ENCODE measurements at places on chromosomes 1 and 21.

DNA sequence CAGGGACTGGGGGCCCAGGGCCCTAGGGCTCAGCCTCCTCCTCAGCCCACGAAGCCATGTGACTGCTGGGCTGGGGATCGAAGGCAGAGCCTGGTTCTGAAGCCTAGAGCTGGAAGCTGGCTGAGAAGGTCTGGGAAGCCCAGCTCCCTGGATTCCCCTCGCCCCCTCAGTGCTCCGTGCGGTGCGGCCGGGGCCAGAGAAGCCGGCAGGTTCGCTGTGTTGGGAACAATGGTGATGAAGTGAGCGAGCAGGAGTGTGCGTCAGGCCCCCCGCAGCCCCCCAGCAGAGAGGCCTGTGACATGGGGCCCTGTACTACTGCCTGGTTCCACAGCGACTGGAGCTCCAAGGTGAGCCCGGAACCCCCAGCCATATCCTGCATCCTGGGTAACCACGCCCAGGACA, 9.1 kb downstream of the ADAMTSL4 start:
- H3K4me1 ChIP-seq = peaks cover 37% of the 10 kb centered on the region
- H3K27ac ChIP-seq = no peak overlapping the region
- no peaks in the 10 kb centered on the region for H3K36me3 ChIP-seq

GRCh38 chr1:165631342-165632151, 513 bp downstream of the MGST3 start:
- no peaks in the 10 kb centered on the region for H3K27me3 ChIP-seq
- peaks cover 29% of the 10 kb centered on the region for H3K4me1 ChIP-seq
- peak; percentile 31 for ATAC-seq
- no peaks in the 10 kb centered on the region for H3K36me3 ChIP-seq
- no peak overlapping the region for H3K4me3 ChIP-seq

DNA sequence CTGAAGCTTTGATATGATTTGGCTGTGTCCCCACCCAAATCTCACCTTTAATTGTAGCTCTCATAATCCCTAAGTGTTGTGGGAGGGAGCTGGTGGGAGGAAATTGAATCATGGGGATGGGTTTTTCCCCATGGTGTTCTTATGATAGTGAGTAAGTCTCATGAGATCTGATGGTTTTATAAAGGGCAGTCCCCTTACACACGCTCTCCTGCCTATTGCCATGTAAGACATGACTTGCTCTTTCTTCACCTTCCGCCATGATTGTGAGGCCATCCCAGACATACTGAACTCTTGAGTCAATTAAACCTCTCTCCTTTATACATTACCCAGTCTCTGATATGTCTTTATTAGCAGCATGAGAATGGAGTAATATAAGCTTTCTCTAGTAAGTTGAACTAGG, 261.9 kb downstream of the HLX start:
- H3K4me3 ChIP-seq = no peak overlapping the region
- H3K36me3 ChIP-seq = peaks cover 11% of the 10 kb centered on the region

DNA sequence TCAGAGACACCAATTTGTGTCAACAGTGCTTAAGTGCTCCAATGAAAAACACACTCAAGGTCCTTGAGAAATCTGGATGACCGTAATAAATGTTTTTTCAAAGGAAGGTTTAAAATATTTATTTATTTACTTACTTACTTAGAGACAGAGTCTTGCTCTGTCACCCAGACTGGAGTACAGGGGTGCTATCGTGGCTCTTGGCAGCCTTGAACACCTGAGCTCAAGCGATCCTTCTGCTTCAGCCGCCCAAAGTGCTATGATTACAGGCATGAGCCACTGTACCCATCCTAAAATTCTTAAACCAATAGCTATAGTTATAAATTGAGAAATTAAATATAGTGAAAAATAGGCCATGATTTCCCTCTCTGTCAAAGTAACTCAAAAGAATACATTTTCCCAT, 17.3 kb upstream of the ERICH3 start:
- H3K27me3 ChIP-seq = no peaks in the 10 kb centered on the region
- H3K4me3 ChIP-seq = no peak overlapping the region
- H3K4me1 ChIP-seq = peaks cover 6% of the 10 kb centered on the region
- H3K36me3 ChIP-seq = no peaks in the 10 kb centered on the region

DNA sequence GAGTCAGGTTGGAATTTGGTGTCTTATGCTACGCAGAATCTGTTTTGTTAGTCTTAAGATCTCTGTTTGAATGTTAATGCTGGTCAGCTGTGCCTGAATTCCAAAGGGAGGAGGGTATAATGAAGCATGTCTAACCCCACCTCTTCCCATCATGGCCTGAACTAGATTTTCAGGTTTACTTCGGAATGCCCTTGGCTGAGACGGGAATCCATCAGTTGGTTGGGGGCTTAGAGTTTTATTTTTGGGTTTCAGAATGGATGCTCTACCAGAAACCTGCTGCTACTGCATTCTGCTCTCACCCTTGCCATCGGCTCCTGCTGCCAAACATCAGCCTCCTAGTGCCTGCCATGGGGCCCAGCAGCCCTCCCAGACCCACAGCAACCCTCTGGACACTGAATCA, 24.1 kb upstream of the ETV3 start:
- no peaks in the 10 kb centered on the region for H3K36me3 ChIP-seq
- H3K27me3 ChIP-seq = peaks cover 68% of the 10 kb centered on the region
- ATAC-seq = no peak

- H3K4me1 ChIP-seq = no peaks in the 10 kb centered on the region
- no peak overlapping the region for H3K27ac ChIP-seq
- no peaks in the 10 kb centered on the region for H3K27me3 ChIP-seq
- peaks cover 5% of the 10 kb centered on the region for H3K36me3 ChIP-seq
- ATAC-seq = no peak
These were observed 15.2 kb downstream of the DDX20 start for GRCh38 chr1:111770916-111771315.

DNA sequence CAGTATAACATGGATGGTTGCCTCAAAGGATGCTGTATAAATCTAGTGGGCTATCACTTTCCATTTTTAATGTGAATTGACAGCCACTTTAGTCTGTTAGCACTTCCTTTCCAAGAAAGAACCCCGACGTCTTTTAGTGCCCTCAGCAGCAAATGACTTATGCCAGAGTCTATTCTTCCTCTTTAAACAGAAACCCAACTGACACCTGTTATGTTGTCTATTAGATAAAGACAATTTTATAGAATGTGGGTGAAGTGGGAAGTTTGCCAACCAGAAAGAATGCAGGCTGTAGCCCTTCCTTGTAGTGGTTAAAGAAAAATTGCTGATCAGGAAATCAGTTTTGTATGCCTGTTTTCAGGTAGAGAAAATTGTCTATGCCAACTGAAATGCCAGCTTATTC, 344.9 kb downstream of the ZNF326 start:
- H3K27me3 ChIP-seq = no peaks in the 10 kb centered on the region
- ATAC-seq = no peak
- H3K4me1 ChIP-seq = no peaks in the 10 kb centered on the region
- no peak overlapping the region for H3K27ac ChIP-seq
- H3K4me3 ChIP-seq = no peak overlapping the region

DNA sequence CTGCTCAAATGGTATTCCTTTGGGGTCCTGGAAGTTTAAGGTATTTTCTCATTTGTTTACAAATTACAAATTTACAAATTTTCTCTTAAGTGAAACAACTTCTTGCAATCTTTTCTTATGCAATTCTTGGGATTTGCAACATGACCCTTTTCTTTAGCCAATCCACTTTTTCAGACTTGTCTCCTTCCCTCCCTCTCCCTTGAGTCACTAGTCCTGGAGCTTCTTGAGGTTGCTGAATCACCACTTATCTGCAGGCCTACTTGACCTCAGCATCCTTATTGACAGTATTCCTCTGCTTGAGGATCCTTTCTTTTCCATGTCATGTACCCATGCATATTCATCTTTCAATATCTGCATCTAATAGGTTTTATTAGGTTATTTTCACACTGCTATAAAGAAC, 302.8 kb upstream of the ADAMTS5 start:
- H3K27me3 ChIP-seq = no peaks in the 10 kb centered on the region
- H3K27ac ChIP-seq = no peak overlapping the region
- no peak overlapping the region for H3K4me3 ChIP-seq
- H3K4me1 ChIP-seq = no peaks in the 10 kb centered on the region
- ATAC-seq = no peak

GRCh38 chr1:215128504-215128903, 46.0 kb downstream of the KCNK2 start:
- no peaks in the 10 kb centered on the region for H3K36me3 ChIP-seq
- H3K27ac ChIP-seq = no peak overlapping the region
- no peak for ATAC-seq
- no peaks in the 10 kb centered on the region for H3K27me3 ChIP-seq

DNA sequence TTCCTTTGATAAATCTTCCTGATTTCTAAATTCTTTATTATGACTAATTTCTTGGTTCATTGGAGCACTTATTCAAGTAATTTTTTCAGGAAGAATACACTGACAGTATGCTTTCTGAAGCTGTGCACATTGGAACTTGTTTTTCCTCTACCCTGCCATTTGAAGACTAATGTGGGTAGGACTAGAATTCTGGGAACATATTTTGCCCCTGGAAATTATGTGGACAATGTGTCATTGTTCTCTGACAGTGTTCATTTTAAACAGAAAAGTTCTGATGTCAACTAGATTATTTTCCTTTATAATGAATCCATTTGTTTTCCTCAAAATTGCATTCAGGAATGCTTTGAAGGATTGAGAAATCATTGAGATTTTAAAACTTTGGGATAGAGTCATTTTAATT, 34.8 kb upstream of the ST6GALNAC5 start:
- no peaks in the 10 kb centered on the region for H3K36me3 ChIP-seq
- no peak overlapping the region for H3K4me3 ChIP-seq
- H3K4me1 ChIP-seq = no peaks in the 10 kb centered on the region
- no peaks in the 10 kb centered on the region for H3K27me3 ChIP-seq
- H3K27ac ChIP-seq = no peak overlapping the region
- no peak for ATAC-seq

All from stimulated activated memory B cell treated with anti-CD40 and anti-IgM and Interleukin-4, amounts not matched to agents 10 μg/mL and 1 μg/mL and 100 μg/mL, for 72 hours (primary cell).